ENCODE measurements at places on chromosomes 3 and 15. TPM values are rescaled to one million over a fixed set of nuclear protein-coding genes. Genes with fewer than 3 reads are reported as not detected.
A peak's percentile ranks its signal among the peaks of the same experiment; 100 is the strongest.

Gene SLC24A1
- total RNA-seq, result 10.9 TPM

GRCh38 chr3:99484871-99485270 lies 153.5 kb upstream of the COL8A1 start:
- DNase-seq, result no peak

Gene SLC6A20
- not detected for total RNA-seq

DNA sequence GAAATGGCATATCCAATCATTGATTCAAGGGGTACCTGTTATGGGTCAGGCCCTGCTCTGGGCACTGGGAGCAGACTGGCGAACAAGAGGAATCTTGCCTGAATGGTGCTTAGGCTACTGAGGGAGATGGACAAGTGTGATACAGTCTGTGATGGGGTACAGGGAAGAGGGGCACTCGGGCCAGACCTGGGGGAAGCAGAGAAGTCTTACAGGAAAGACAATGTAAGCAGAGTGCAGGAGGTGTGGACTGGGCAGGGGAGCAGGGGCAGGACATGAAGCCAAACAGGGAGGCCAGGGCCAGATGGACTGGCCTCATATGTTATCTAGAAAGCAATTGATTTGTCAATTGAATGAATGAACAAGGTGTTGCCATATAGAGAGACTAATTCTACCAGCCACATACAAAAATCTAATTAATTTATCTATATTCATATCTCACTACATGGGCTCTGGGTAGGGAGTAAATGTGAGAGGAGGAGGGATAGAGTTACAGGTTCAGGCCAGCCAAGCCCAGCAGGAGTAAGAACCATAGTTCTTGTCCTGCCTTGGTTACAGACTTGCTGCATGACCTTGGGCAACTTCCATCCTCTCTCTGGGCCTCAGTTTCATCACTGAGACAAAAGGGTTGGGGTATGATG lies 3.6 kb upstream of the IGDCC4 start:
- no peak for DNase-seq

Gene RAB5A
- total RNA-seq, result 49.2 TPM

Gene CSPG4
- total RNA-seq, result 0.11 TPM

DNA sequence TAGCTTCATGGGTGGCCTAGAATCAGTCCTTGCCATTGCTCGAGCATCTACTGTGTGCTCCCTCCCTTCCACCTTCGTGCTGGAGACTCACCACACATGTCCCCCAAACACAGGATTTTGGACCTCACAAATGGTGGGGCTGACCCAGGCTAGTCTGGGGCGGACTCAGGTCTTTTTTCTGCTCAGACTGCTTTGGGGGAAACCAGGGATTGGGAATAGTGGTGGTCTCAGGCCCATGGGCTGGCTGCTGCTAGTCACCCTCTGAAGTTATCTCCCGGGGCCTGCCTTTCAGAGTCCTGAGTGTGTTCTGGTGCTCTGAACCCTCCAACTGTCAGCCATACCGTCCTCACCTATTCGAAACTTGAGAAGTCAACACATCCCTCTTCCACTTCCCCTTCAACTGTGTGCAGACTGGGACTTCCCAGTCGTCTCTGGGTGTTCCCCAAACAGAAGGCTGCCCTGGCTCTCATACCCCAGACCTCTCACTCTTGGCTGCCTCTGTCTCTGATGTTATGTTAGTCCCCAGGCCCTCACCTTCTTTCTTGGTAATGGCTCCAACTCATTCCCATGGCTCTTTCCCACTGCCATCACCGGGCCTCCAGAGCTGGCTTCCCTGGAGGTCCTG lies 46.0 kb downstream of the PPCDC start:
- DNase-seq, result peak; percentile 53

GRCh38 chr3:111414531-111414930 lies 127.5 kb upstream of the CD96 start:
- no peak for DNase-seq

Gene APPL1
- 66.2 TPM for total RNA-seq

DNA sequence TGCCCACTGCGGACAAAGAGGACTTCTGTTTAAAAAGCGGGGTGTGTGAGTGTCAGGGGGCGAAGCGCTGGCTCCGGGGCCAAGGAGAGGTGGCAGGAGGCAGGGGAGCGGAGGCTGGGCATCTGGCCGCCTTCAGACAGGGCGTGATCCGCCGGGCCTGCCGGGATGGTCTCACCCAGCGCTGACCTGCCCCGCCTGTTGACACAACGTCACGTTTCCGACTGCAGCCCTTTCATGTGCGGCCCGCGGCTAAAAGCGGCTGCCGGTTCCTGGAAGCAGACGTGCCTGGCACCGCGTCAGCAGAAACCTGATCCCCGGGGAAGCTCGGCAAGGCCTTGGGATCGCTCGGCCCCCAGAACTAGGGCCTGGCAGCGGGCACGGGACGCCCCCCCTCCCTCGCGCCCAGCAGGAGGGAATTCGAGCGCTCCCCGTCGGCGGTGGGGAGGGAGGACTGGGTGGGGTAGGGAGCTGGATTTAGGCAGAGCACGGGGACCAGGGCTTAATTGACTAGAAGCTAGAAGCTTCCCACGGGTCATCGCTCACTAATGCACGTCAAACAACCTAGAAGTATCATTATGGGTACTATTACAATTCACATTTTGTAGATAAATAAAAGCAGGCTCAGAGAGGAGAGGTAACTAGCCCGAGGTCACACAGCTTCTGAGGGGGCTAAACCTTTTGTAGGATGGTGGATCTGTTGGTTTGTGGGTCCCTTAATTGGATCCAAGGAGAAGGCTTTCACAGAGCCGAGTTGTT lies 7.7 kb downstream of the BHLHE40 start:
- no peak for DNase-seq

Gene LRRN1
- not detected for total RNA-seq

Gene CASR
- total RNA-seq, result not detected

DNA sequence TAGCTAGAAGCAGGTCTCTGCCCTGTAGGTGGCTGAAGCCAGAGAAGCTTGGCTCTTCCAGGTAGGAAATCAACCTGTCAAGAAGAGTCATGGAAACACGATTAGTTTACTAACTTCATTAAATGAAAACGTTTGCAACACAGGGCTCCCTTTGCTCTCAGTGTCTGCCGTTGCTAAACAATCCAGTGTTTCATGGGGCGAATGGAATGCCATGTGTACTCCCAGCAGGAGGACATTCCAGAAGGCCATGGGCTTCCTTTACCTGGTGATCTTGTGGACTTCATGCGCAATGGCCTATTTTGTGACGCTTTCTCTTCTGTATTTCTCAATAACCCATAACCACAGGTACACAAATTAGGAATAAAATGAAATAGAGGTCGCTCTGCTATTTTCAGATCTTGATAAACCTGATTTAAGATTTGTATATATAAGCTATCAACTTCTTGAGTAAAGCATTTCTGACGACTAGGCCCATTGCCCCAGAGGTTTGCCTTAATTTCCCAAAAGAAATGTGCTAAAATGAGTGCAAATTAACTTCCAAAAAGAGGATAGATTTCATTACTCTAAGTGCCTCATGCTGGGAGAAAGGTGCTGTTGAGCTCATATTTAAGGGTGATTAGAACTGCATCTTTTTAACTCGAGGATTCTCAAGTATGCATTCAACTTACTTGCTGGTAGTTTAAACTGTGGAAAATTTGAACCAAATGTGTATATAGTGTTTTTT lies 171.0 kb downstream of the EPHA3 start:
- DNase-seq, result no peak

- no peak for DNase-seq
Observed at GRCh38 chr15:90588427-90588826, 58.7 kb downstream of the CRTC3 start.

Gene ONECUT1
- 0.14 TPM for total RNA-seq

DNA sequence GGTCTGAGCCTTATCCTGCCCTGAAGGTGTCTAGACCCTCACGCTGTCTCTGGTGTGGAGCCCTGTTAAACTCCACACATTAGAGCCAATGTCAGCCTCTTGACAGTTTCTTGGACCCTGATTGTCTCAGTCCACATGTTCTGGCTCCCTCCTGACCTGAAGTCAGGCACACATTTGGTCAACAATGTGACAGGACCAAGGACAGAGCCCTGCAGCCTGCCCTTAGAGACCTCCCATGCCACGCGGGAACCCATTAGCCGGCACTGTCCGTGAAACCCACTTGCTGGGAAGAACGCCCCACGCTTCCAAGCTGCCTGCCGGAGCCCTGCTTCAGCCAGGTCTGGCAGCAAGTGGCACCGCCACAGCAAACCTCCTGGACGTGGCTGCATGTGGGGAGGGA lies 162.7 kb upstream of the LINGO1 start:
- DNase-seq, result no peak

DNA sequence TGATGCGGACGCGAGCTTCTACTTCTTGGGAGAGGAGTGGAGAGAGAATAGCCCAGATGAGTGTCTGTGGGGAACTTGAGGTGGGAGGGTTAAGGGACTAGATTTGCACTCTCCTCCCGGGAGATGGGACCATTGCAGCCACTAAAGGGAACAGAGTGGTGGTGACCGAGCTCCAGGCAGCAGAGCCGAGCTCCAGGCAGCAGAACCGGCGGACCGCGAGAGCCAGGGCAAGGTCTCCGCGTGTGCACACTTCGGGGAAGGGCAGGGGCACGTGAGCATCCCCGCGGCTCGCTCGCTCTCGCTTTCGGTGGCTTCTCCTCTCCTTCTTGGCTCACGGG lies 1.1 kb downstream of the IGDCC3 start:
- DNase-seq, result no peak

DNA sequence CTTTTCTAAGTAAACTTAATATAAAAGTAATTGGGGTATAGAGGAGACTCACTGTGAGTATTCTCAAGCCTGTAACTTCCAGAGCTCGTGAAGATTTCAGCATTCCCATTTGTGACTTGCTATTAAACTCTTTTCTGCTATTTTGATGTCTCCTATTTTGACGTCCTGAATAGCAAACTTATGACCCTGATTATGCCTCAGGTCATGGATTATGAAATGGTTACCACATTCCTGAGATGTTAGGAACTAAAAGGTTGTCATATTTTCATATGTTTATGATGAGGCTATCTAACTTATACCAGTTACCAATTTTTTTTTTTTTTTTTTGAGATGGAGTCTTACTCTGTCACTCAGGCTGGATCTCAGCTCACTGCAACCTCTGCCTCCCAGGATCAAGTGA lies 105.5 kb downstream of the ATG7 start:
- no peak for DNase-seq

DNA sequence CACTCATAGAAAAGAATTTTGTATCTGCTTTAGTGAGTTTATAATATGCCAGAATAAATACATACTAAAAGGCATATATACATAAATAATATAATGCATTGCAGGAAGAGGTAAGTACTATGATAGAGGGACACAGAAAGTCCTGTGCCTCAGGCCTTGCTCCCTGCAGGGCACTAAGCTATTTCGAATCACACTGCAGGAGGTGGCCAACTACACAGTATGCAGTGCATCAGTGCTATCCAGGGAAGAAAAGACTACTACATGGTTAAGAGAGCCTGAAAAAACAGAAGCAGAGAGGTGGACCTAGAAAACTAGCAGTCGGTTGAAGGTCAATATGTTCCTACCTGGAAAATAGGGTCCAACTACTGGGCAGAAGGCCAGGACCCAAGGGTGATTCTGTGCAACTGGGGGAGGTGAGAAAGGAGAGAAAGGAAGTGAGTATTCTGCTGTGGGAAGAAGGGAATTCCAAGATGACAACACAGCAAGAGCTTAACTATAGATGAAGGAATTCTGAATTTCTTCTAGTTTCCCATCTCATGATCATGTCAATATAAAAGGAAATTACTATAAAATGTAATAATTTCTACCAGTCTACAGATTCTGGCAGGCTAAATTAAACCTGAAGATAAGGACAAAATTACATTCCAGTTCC lies 218.0 kb downstream of the ZBTB20 start:
- DNase-seq, result no peak

Gene HGD
- not detected for total RNA-seq

Gene PROS1
- 1.3 TPM for total RNA-seq

Gene RBPMS2
- not detected for total RNA-seq

- DNase-seq, result no peak
Observed at GRCh38 chr3:118931996-118932395, 102.7 kb downstream of the IGSF11 start.

DNA sequence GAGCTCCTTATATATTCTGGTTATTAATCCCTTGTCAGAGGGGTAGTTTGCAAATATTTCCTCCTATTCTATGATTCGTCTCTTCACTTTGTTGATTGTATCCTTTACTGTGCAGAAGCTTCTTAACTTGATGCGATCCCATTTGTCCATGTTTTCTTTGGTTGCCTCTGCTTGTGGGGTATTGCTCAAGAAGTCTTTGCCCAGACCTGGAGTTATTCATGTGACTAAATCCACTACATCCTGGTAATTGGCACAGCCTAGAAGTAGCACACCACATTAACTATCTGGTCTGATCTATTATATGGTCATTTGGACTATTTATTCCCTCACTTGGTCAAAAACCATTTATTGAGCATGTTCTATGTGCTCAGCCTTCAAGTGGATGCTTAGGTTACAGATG lies 164.8 kb upstream of the ATP11B start:
- no peak for DNase-seq

- no peak for DNase-seq
Observed at GRCh38 chr3:134879990-134880389, 84.9 kb downstream of the EPHB1 start.

Gene PLD1
- total RNA-seq, result not detected

Gene CCNB2
- 65.2 TPM for total RNA-seq

DNA sequence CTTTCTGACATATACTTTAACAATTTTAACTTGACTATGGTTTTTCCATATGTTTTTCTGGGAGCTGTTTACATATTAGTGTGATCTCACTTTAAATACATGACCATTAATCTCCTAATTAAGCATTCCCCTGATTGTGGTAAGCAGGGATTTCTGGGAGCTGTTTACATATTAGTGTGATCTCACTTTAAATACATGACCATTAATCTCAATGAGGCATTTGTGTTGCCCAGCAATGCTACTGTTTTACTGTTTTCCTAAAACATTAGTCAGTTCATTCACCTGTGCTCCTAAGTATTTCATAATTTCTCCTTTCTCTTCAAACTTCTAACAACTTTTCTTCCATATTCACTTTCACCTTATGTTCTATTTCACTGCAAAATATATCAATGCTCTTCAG lies 3.6 kb upstream of the GRAMD1C start:
- no peak for DNase-seq

DNA sequence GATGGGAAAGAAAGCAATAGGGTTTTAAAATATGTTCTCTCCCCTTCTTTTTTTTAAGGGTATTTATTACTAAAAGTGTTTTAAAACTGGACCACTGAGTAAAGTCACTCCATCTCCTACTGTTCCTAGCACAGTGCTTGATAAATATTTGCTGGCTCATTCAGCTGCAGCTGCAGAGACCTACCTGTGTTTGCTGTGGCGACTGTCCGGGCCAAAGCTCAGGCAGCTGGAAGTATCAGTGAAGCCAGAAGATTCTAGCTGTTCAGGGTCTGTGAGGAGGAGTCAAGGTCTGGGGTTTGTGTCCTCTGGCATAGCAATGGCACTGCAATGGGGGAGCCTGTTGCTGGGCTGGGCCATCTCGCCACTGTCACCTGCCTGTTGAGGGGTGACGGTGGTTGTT lies 109.9 kb downstream of the RPLP1 start:
- no peak for DNase-seq

GRCh38 chr3:155870945-155871745 lies 695 bp downstream of the GMPS start:
- DNase-seq, result peak; percentile 82

Measured in Karpas-422 (cell line).